ENCODE measurements at places on chromosomes 7 and 10. TPM values are rescaled to one million over a fixed set of nuclear protein-coding genes. Genes with fewer than 3 reads are reported as not detected.
A peak's percentile ranks its signal among the peaks of the same experiment; 100 is the strongest.

DNA sequence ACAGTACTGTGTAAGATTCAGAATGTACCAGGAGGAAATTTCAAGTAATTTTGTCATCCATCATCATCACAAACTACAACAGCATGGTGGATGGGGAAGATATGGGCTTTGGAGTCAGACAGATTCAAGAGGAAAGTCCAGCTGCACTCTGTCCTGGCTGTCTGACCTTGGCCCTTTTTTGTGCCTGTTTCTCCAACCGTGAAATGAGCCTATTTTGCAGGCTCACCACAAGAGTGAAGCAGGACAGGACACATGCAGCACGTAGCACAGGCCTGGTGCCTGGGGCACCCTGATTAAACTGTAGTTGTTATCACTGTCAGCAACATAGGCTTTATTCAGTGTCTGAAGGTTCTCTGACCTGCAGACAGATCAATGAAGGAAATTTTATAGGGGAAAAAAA is 37.6 kb downstream of the RHOBTB1 start:
- no peak for DNase-seq

DNA sequence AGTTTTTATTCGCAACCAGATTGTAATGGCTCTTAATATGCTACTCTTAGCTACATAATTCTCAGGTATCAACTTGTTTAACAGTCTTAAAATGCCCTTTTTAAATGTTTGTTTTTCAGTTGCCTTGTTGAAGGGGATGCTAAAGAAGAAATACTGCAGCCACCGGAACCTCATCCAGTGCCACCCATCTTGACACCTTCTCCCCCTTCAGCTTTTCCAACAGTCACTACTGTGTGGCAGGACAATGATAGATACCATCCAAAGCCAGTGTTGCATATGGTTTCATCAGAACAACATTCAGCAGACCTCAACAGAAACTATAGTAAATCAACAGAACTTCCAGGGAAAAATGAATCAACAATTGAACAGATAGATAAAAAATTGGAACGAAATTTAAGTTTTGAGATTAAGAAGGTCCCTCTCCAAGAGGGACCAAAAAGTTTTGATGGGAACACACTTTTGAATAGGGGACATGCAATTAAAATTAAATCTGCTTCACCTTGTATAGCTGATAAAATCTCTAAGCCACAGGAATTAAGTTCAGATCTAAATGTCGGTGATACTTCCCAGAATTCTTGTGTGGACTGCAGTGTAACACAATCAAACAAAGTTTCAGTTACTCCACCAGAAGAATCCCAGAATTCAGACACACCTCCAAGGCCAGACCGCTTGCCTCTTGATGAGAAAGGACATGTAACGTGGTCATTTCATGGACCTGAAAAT is 69.5 kb upstream of the RSBN1L start:
- no peak for DNase-seq

GRCh38 chr10:101165736-101166135 is 34.6 kb downstream of the TLX1 start:
- DNase-seq: no peak

GRCh38 chr10:88103576-88103975 is 240.2 kb downstream of the PTEN start:
- no peak for DNase-seq

- no peak for DNase-seq
Observed at GRCh38 chr7:45704683-45705016, 130.5 kb downstream of the ADCY1 start.

DNA sequence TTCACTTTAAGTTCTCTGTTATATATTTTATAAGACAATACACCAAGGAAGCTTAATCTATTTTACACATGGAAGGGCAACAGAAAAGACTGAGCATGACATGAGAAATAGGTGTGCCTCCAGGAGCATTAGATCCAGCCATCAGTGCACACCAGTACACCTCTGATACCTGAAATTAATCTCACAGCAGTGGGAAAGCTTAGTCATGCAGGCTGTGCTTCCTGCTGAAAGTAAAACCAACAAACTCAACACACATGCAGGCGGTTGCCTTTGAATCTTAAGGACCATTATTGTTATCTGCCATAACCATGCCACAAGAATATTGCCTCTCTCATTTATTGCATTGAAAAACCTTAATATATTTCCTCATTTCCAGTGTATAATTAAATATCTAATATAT is 16.4 kb upstream of the ANKRD30A start:
- DNase-seq: no peak

GRCh38 chr10:122632576-122632975 is 67.1 kb downstream of the C10orf120 start:
- DNase-seq: no peak

DNA sequence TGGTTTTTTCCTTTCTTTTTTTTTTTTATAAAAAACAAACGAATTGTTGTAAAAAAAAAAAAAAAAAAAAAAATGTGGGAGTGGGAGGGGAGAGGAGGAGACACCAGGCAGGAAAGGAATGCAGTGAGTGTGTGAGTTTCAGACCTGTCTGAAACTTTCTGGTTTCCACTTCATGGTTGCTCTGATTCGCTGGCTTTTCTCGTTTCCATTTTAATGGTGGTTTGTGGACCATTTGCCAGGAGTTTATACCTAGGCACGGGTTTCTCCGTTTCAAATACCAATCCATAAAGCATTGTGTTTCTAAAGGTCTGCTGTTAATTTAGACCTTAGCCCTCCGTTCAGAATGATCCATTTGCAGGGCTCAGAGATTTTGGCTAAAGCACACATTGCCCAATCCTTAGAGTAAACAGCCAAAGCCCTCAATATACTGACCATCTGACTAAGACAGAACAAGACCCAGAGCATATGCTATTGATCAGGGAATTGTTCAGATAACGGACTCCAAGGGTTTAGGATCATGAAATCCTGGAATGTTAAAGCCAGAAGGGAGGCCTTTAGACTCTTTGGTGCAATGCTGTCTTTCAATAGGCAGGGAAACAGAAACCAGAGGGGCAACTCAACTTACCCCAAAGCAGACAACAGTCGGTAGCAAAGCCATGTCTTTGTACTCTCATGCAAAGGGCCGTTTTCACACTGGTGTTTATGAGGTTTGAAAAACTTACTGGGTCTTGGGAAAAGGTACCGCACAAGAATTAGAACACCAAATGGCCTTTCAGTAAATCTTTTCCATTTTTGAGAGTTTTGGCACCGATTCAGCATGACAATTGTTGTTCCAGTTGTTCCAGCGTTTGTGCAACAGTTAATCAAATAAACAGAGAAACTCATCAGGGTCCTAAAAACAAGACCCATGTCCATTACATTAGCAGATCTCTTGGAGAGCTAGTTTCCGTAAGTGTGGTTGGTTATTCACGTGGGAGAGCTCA is 94.3 kb upstream of the AGBL3 start:
- DNase-seq: peak; percentile 81

GRCh38 chr10:47053081-47053798 is 142.0 kb downstream of the PTPN20 start:
- DNase-seq: no peak

DNA sequence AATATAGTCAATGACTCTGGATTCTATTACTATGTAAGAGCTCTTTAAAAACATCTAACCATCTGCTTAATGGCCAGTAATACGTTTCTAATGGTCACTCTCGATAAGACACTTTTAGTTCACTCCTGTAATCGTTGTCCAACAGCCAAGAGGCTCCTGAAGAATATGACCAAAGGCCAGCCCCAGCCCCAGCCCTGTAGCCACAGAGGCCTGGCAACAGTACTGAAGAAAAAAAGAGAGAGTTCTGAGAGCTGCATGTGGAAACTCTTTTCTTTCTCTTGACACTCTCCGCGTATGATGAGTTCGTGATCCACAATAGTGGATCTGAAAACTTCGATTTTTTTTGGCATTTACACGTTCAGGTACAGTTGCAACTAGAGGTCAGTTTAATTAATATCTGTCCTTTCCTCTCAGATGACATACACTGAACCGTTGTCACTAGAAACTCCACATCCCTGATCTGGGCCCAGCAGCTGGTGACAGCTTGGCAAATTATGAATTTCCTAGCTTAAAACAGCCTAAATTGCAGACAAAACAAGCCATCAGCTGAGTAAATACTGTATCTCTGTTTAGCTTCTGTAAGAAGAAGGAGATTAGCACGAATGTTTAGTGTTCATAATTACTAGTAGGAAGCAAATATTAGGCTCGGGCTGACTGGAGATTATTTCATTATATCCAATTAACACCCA is 456.7 kb downstream of the LRMDA start:
- no peak for DNase-seq

DNA sequence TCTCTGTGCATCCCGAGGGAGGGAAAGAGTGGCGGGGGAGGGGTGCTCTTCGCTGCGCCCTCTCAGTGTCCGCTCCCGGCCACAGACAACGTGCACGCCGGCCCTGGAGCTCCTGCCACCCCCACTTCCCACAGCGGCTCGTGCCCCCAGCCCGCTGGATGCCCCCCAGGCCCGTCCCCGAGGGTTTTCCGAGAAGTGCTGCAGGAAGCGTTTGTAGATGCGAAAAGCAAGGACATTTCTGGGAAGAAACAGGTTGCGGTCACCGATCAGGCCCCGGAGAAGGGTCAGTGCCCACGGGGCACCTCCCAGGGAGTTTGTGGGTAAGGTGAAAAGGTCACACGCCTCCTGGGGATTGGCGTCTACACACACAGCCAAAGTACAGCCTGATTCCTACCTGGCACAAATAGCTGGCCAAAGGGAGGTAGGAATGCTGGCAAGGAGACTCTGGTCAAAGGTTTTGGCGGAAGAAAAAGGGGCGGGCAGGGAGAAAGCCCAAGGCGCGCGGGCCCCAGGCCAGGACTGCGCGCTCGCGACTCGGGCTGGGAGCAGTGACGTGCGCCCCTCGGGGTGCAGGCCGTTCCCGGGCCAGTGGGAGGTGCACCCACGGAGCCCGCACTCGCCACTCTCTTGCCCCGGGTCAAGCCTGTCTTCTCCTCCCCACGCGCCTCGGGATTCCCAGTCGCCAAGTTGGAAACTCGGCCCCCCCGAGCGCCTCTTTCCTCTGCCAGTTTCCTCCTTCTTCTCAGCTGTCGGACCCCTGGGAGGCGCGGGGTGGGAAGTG is 1.5 kb upstream of the NRP1 start:
- DNase-seq: no peak

- DNase-seq: peak; percentile 62
Observed at GRCh38 chr7:138886501-138886917, 88.5 kb upstream of the ATP6V0A4 start.

- no peak for DNase-seq
Observed at GRCh38 chr10:51834548-51834947, 135.2 kb upstream of the CSTF2T start.

The CCL24 gene
- not detected for total RNA-seq

The MYPN gene
- not detected for total RNA-seq

The TUBB8 gene
- 0.31 TPM for total RNA-seq

The MRPS17 gene
- 31.3 TPM for total RNA-seq

The CPEB3 gene
- 0.88 TPM for total RNA-seq

The SPDYE2 gene
- not detected for total RNA-seq

The UNC5B gene
- not detected for total RNA-seq

The ELN gene
- total RNA-seq: 0.15 TPM

The PDK4 gene
- not detected for total RNA-seq

The UCN3 gene
- total RNA-seq: not detected

The AVL9 gene
- 48.0 TPM for total RNA-seq

The RBP3 gene
- not detected for total RNA-seq

Data from HepG2 (cell line).